Breast epithelium (tissue), 4 donors: ENCODE measurements at places on chromosomes 3 and 15.

GRCh38 chr15:68210409-68210756 is 5.3 kb upstream of the CALML4 start:
- no peak for DNase-seq

DNA sequence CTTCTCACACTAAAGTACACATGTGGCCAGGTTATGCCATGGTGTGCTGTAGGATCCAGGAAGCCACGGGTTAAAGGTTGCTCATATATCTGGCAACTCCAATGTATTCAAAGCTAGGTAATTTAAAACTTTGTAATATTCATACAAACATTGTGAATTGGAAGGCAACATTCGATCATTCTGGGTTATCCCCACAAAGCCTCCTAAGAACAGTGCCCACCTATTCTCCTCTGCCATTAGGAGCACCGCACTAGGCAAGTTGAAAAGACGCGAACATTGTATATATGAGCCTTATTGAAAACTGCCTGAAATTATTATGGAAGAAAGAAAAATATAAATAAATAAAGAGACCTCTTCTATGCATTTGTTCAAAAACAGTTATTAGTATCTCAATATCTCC is 228.2 kb downstream of the IGSF11 start:
- no peak for DNase-seq

GRCh38 chr3:45095916-45096526 is 50.2 kb downstream of the CDCP1 start:
- DNase-seq = no peak

- DNase-seq = no peak
Observed at GRCh38 chr3:44981220-44981619, 5.2 kb downstream of the EXOSC7 start.

DNA sequence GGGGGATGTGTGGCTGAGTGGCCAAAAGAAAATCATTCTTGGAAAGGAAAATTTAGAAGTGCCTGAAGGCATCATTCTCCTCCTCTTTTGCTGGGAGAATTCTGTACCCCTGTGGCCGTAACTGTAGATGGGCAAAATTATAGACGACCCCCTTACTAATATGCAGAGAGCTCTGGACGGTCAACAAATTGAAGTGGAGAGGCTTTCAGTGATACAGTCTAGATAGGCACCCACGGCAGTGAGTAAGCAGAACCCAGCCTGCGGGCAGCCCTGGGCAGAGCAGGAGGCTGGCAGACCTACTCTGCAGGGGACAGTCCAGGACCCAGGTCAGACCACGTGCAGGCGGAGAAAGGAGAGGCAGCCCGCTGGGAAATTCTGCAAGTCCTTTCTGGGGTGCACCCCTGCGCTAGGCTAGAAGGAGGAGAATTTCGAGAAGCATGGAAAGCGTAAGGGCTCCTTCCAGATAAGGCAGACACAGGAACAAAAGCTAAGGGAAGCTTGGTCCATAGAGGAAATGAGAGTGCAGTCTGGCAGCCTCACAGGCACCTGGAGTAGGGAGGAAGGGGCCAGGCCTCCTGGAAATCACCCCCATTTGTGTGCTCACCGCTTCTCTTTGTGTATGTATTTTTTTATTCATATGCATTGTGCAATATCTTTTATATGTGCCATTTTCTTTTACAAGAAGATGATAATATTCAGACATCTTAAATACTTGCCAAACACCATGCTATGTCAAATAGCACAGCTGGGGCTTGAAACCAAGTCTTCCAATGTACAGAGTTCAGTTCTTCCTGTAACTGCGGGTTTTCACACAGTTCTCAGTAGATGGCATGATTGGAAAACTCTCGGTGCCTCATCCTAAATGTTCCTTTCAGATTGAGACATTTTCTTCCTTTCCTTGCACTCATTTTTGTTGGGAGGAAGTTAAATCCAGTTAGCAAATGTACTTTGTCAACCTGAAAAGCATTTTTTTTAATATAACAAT is 40.2 kb downstream of the LRRK1 start:
- no peak for DNase-seq

DNA sequence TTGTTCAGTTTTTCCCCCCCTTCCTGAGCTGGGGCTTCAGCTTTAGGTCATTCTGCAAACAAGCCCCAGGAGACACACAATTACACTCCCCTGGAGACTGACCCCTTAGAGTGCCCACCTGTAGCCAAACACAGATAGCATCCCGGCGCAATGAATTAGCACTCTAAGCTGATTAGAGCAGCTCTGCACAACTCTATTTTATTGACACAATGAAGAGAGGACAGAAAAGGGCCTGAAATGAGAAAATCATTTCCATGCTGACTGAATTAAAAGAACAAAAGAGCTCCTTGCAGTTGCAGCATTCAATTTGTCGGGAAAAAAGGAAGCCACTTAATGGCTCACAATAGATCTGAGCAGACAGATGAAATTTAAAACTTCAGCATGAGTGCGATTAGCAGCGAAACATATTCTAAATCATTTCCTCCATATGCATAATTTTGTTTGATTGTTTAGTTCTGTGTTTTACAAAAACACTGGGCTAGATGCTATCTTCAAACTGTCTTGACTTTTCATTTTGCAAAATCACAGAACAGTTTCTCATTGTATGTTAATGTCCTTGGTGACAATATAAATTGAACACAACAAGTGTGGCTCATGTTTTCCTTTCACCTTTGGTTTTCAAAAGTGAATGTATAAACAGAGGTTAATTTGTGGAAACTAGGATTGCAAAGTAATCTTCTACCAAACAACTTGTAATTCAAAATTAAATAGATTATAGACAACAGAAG is 308.6 kb downstream of the MECOM start:
- DNase-seq = no peak

- DNase-seq = no peak
Observed at GRCh38 chr3:64329037-64329436, 103.8 kb upstream of the PRICKLE2 start.

GRCh38 chr3:155512175-155512866 is 218.8 kb upstream of the STRIT1 start:
- DNase-seq = no peak

GRCh38 chr3:197023241-197023997 is 6.2 kb downstream of the MELTF start:
- DNase-seq = peak; percentile 37

DNA sequence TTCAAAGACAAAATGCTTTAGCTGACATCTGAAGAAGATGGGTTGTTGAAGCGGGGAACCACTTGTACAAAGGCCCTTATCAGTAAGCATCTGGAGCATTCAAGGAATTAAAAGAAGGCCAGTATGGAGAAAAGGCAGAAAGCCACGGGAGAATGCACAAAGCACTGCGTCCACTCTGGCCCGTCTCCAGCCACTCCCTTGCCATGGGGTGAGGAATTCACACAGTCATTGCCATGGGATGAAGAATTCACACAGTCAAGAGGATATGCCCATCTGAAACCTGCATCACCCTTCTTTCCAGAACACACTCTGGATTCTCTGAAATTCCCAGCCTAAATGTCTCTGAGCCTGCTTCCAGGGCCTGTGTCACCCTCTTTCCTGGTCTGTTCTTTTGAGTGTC is 26.7 kb upstream of the STAG1 start:
- no peak for DNase-seq

DNA sequence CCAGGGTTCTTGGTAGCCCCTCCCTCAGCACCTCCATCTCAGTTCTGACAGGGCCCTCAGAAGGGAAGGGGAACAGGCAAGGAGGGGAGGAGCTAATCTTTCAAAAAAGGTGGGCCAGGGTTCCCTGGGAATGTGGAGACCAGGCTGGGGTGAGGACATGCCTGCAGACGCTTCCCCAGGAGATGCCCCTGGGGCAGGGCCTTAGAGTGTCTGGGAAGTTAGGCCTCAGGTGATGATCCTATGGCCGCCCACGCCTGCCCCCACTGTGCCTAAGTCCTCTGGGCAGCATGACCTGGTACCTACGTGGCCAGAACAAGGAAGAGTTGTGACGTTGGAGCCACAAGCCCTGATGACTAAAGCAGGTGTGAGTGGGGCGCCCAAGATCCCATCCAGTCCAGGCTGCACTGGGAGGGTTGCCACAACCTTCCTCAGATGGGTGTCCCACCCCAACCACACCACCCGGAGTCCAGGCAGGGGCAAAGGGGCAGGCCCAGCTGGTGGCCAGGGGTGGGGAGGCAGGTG is 3.9 kb upstream of the SEMA3B start:
- DNase-seq = no peak

DNA sequence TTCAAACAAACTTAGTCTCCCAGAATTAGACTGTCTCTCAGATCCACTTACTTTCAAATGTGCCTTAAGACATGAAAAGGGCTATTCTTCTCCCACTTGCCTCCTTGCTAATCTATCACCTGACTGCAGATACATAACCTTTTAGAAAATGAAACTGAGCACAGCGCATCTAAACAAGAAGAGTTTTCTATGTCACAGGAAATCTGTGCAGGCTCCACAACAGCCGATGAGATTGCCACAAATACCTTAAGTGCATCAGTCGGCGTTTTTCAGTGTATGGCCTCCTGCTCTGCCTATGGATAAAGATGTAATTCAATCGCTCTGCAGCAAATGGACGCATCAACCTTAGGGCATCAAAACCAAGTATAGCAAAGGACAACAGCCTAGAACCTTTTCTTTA is 544.2 kb downstream of the FOXP1 start:
- DNase-seq = no peak

DNA sequence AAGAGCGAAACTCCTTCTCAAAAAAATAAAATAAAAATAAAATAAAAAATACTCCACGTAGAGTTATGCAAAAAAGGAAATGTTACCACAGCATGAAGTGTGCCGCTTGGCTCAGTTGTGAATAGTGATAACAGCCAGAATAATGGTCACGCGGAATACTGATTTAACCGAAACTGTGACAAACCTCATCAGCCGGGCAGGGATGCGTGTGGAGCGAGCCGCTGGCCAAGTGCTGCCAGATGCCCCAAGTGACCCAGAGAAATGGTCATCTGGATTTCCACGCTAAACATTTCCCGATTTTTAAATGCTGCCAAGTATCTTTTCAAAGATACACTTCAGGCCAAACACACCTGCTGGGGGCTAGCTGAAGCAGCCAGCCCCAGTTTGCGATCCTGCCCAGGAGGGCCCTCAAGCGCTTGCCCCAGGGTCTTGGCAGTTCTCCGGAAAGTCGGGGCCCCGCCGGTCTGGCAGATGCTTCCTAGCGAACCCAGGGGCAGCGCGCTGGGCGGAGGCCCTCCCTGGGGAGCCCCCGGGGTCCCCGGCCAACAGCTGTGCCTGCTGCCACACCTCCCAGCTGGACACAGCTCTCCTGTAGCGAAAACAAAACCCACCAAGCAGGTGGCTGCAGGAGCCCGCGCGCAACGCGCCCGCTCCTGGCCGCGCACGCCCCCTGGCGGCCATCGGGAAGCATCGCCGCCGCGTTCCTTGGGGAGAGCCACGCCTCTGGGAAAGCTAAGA is 35.1 kb downstream of the CMTM6 start:
- peak; percentile 78 for DNase-seq

- DNase-seq = no peak
Observed at GRCh38 chr3:94395851-94396250, 333.0 kb downstream of the NSUN3 start.

DNA sequence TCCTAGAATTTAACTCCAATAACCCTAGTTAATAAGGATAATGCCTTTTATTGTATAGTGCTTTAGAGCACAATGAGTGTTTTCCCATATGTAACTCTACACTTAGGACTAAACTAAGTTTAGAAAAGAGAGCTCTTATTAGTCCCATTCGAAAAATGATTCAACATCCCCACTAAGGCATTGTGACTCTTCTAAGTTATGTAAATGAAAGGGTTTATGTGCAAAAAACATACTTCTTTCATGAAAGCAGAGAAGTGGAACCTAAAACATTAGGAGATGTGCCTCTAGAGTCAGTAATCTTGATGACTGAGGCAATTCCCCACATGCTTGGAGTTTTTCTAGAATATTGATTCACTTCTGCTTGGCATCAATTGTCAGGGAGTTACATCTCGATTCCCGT is 344.1 kb upstream of the ZNF717 start:
- DNase-seq = no peak

- no peak for DNase-seq
Observed at GRCh38 chr3:129123314-129124060, 1.9 kb upstream of the RAB43 start.

DNA sequence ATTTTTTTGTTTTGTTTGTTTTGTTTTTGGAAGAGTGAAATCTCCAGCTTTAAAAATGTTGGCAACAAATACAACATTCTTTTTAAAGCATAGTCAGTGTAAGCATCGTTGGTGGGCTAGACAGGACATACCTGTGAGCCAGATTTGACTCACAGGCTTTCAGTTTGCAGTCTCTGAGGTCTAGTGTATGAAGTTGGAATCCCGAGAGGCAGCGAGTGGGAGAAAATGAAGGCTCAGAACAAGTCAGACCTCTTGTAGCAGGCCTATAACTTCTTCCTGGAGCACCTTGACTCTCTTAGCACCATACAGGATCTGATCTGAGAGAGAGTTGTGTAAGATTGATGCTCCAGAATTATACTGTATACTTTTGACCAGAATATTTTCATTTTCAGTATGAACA is 60.2 kb downstream of the CNTN4 start:
- no peak for DNase-seq

DNA sequence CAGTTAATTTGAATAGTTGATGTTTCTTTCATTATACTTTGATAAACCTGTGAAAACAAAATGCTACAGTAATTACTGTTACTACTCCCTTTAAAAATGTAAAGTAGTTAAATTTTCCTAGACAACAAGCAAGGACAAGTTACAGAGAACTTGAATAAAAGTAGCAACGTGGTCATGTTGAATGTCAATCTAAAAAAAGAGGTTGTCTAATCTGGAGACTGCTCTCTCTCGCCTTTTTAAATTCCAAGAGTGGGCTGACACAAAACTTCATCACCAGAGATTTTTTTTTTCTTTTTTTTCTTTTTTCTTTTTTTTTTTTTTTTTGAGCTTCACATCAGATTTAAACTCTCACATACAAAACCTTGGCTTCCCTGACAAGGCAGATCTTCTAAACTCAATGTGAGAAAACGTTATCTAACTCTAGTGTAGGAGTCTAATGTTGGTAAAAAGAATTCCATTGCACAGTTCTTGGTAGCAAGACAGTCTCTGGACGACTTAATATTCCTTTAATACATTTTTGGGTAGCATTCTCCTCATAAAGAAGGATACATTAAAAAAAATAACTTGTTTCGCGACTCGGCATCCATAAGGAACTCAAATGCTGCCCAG is 4.1 kb downstream of the FOXP1 start:
- DNase-seq = no peak

- no peak for DNase-seq
Observed at GRCh38 chr3:178483704-178484103, 52.5 kb upstream of the KCNMB2 start.

GRCh38 chr15:43378601-43379000 is 7.7 kb downstream of the TUBGCP4 start:
- DNase-seq = no peak

- no peak for DNase-seq
Observed at GRCh38 chr3:194487289-194488054, 670 bp upstream of the ATP13A3 start.
